ENCODE measurements at places on chromosomes 7 and 10. TPM values are rescaled to one million over a fixed set of nuclear protein-coding genes. Genes with fewer than 3 reads are reported as not detected.

Gene ZCCHC24
- total RNA-seq: 0.67 TPM

Gene ENO4
- total RNA-seq: not detected

Gene ANKRD26
- total RNA-seq: 6.2 TPM

Gene BAMBI
- 2.9 TPM for total RNA-seq

Gene FIGNL1
- 11.5 TPM for total RNA-seq

GRCh38 chr10:98267894-98268693 is at the start of gene LOXL4:
LOXL4 (minus strand) TSS chr10:98268194; CDS start chr10:98263019, 5,175 bp downstream.
- H3K36me3 ChIP-seq: no peaks in the 10 kb centered on the region
- H3K27ac ChIP-seq: no peak within 1 kb of the TSS
- peak within 1 kb of the TSS; percentile 38 for H3K4me3 ChIP-seq
- H3K27me3 ChIP-seq: peaks cover 35% of the 10 kb centered on the region
- peaks cover 8% of the 10 kb centered on the region for H3K4me1 ChIP-seq

GRCh38 chr7:50693455-50694130 is 89.1 kb downstream of the GRB10 start:
- no peaks in the 10 kb centered on the region for H3K4me1 ChIP-seq
- H3K4me3 ChIP-seq: no peak overlapping the region
- no peaks in the 10 kb centered on the region for H3K27me3 ChIP-seq

DNA sequence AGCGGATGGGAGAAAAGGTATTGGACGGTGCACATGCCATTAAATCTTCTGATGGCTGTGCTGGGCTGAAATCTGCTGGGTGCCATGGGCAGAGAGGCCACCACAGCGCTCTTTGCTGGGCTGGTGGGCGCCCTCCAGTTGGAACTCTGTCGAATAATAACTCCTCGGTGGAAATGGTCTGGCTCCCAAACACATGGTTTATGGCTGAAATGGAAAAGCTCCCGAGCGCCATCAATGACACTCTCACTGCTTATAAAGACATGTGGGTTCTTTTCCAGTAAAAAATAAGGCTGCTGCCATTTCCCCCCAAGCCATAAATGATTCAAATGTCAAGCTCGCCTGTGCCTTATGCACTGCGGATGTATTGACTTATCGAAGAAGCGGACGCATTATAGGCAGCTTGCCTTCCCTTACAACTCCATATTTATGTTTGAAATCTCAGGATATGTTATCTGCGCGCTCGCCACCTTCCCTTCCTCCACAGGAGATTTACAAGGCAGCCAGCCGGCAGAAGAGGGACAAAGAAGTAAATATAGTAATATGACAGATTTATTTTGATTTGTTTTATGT is 239.0 kb upstream of the MKI67 start:
- H3K4me1 ChIP-seq: no peaks in the 10 kb centered on the region
- no peaks in the 10 kb centered on the region for H3K36me3 ChIP-seq
- H3K27me3 ChIP-seq: no peaks in the 10 kb centered on the region
- no peak overlapping the region for H3K27ac ChIP-seq

DNA sequence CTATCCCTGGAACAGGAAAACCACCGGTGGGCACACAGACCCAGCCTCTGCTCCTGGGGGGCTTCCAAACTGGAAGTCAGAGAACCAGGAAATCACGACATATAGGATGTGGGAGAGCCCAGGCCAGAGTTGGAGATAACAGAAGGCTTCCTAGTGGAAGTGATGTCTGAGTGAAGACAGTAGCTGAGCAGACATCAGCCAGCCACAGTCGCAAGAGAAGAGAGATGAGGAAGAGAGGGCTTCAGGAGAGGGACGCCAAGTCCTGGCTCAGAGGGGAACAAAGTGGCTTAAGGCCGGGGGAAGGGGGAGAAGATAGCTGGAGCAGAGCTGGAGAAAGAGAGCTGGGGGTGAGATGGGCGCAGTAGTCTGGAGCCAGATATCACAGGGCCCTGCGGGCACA is 30.9 kb upstream of the ELN start:
- no peak overlapping the region for H3K4me3 ChIP-seq
- H3K27me3 ChIP-seq: no peaks in the 10 kb centered on the region
- no peaks in the 10 kb centered on the region for H3K4me1 ChIP-seq
- no peak for DNase-seq

GRCh38 chr7:158638001-158638400 is 50.4 kb upstream of the PTPRN2 start:
- no peaks in the 10 kb centered on the region for H3K4me1 ChIP-seq
- DNase-seq: no peak
- H3K36me3 ChIP-seq: peaks cover 3% of the 10 kb centered on the region
- no peak overlapping the region for H3K4me3 ChIP-seq

DNA sequence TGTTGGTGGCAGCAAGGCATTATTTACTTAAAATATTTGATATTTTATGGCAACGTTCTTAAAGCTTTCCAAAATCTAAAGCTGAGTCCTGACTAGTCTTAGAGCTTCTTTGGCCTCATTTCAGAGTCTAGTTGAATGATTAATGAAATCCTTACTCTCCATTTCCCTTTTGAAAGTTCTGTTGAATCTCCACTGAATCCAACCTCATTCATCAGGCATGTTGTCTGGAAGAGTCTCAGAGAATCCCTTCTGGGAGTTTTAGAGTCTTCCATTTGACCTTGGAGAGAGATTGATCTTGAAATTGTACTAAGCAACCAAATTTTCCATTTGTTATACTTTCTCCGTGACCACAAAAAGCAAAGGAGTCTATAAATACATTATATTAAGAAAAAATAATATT is 198.5 kb upstream of the TMEM196 start:
- no peak overlapping the region for H3K4me3 ChIP-seq
- no peaks in the 10 kb centered on the region for H3K4me1 ChIP-seq
- no peak overlapping the region for H3K27ac ChIP-seq
- no peaks in the 10 kb centered on the region for H3K27me3 ChIP-seq
- DNase-seq: no peak
- no peaks in the 10 kb centered on the region for H3K36me3 ChIP-seq

- no peak overlapping the region for H3K4me3 ChIP-seq
- H3K36me3 ChIP-seq: no peaks in the 10 kb centered on the region
- DNase-seq: no peak
- H3K27me3 ChIP-seq: no peaks in the 10 kb centered on the region
- H3K4me1 ChIP-seq: no peaks in the 10 kb centered on the region
Observed at GRCh38 chr7:25636871-25637283, 408.6 kb upstream of the NPVF start.

DNA sequence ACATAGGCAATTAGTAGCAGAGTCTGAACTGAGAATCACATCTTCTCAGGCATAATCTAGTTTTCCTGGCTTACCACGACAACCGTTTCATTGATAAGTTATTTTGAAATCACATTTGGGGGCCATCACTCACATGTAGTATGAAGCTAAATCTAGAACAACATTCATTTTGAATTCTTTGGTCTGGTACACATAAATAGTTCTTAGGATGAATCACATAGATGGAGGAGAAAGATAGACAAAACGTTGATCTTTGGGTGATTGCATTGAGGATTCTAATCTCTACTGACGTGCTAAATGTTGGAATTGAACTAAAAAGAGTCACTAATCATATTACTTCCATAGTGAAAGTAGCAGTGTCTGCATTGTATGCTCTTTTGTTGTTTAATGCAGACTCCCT is 1022.6 kb downstream of the LRMDA start:
- H3K27me3 ChIP-seq: no peaks in the 10 kb centered on the region
- no peak for DNase-seq
- H3K4me3 ChIP-seq: no peak overlapping the region

GRCh38 chr7:78125884-78126283 is 327.3 kb downstream of the PHTF2 start:
- no peak overlapping the region for H3K27ac ChIP-seq
- H3K27me3 ChIP-seq: peaks cover 6% of the 10 kb centered on the region
- H3K4me3 ChIP-seq: no peak overlapping the region
- DNase-seq: no peak
- no peaks in the 10 kb centered on the region for H3K4me1 ChIP-seq

GRCh38 chr7:44282601-44283171 is 42.7 kb downstream of the CAMK2B start:
- DNase-seq: no peak
- no peak overlapping the region for H3K27ac ChIP-seq
- no peaks in the 10 kb centered on the region for H3K4me1 ChIP-seq
- no peaks in the 10 kb centered on the region for H3K27me3 ChIP-seq

GRCh38 chr7:43758029-43758821 is at the start of gene BLVRA:
BLVRA (plus strand) TSS chr7:43758680; CDS start chr7:43771159, 12,479 bp downstream.
- H3K4me1 ChIP-seq: peaks cover 15% of the 10 kb centered on the region
- H3K4me3 ChIP-seq: peak within 1 kb of the TSS; percentile 68
- peak; percentile 57 for DNase-seq
- no peaks in the 10 kb centered on the region for H3K36me3 ChIP-seq

GRCh38 chr10:129646973-129647372 is 179.9 kb downstream of the MGMT start:
- no peaks in the 10 kb centered on the region for H3K4me1 ChIP-seq
- no peak for DNase-seq
- no peak overlapping the region for H3K4me3 ChIP-seq
- H3K27ac ChIP-seq: no peak overlapping the region
- no peaks in the 10 kb centered on the region for H3K27me3 ChIP-seq

DNA sequence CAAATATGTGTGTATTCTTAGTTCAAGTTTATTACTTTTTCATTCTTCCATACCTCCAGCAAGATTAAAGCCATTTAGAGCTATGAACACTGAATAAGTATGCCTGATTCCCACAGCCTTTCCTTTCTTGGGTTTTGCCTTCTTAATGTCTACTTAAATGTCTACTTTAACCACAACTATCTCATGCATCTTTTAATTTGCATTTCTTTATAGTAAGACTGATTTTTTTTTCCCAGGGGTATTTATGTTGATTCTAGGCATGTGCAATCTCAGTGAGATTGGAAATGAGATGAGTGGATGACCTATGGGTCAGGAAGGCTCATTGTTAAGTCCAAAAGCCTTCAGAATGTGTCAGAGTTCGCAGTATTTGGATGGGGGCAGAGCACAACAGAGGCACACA is 3.6 kb downstream of the PCBD1 start:
- no peak for DNase-seq
- H3K4me3 ChIP-seq: no peak overlapping the region
- H3K27ac ChIP-seq: no peak overlapping the region
- peaks cover 5% of the 10 kb centered on the region for H3K36me3 ChIP-seq

- H3K27me3 ChIP-seq: no peaks in the 10 kb centered on the region
- no peak overlapping the region for H3K27ac ChIP-seq
- no peak overlapping the region for H3K4me3 ChIP-seq
Observed at GRCh38 chr10:19077276-19077675, 28.7 kb downstream of the MALRD1 start.

DNA sequence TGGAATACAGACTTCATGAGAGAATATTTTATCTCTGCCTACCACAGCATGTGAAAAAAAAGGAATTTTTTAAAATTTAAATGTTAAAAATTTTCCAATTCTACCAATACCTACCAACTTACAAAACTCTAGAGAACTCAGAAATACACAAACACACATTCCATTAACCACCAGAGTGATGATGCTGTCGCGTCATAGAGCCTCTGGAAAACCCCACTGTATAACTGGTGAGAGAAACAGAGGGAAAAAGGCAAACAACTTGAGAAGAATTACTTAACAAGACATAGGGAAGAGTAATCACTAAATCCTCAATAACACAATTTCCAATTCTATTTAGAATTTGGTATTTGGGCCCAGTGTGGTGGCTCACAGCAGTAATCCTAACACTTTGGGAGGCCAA is 6.2 kb upstream of the SPOCK2 start:
- H3K27me3 ChIP-seq: no peaks in the 10 kb centered on the region
- no peak overlapping the region for H3K4me3 ChIP-seq
- peaks cover 6% of the 10 kb centered on the region for H3K36me3 ChIP-seq
- DNase-seq: no peak

DNA sequence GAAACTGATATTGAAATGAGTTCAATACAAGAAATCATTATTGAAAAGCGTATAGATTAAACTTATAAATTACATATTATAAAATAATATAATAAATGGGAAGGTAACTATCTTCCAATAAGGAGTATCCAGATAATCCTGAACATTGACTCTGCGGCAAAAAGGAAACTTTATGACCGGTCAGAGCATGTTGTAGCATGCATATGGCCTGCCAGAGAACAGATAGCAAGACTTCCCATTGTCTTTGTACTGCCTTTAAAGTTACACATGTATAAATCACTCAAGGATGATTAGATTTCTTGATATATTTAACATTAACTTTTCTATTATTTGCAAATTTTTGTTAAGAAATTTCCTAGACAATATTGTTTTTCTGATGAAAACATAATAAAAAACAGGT is 56.2 kb upstream of the ETV1 start:
- no peaks in the 10 kb centered on the region for H3K27me3 ChIP-seq
- no peaks in the 10 kb centered on the region for H3K4me1 ChIP-seq
- H3K27ac ChIP-seq: no peak overlapping the region
- no peak for DNase-seq

GRCh38 chr7:131328377-131329175 is 900 bp downstream of the MKLN1 start:
- H3K27me3 ChIP-seq: no peaks in the 10 kb centered on the region
- DNase-seq: no peak
- H3K27ac ChIP-seq: peak overlapping the region; percentile 92
- H3K4me3 ChIP-seq: peak overlapping the region; percentile 76

DNA sequence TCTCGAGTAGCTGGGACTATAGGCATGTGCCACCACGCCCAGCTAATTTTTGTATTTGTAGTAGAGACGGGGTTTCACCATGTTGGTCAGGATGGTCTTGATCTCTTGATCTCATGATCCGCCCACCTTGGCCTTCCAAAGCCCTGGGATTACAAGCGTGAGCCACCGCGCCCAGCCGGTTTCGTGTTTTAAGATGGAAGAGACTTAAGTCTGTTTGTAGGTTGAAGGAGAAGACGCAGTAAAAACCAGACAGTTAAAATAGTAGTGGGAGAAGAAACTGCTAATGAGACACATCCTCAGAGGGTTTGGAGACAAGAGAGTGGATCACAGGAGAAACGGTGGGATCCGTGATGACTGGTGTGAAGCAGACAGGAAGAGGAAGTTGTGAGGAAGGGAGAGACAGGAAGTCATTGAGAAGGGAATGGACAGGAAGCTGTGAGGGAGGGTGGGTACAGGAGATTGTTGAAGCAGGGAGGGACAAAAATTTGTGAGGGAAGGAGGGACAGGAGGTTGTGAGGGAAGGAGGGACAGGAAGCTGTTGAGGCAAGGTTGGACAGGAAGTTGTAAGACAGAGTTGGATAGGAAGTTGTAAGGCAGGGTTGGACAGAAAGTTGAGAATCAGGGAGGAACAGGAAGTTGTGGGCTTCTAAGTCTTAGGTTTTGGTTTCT is 115.5 kb downstream of the WDFY4 start:
- H3K27ac ChIP-seq: peak overlapping the region; percentile 29
- no peaks in the 10 kb centered on the region for H3K27me3 ChIP-seq
- DNase-seq: peak; percentile 23
- H3K4me3 ChIP-seq: no peak overlapping the region
- H3K4me1 ChIP-seq: peaks cover 25% of the 10 kb centered on the region
- H3K36me3 ChIP-seq: no peaks in the 10 kb centered on the region

Measured in CD4-positive, alpha-beta T cell (primary cell).